ENCODE measurements at places on chromosomes 1 and 21. TPM values are rescaled to one million over a fixed set of nuclear protein-coding genes. Genes with fewer than 3 reads are reported as not detected.

RAB42 gene
- not detected for polyA plus RNA-seq

LRRC53 gene
- polyA plus RNA-seq, result not detected

GLIS1 gene
- not detected for polyA plus RNA-seq

AADACL3 gene
- polyA plus RNA-seq, result not detected

FAM151A gene
- polyA plus RNA-seq, result not detected

BSND gene
- not detected for polyA plus RNA-seq

SMCP gene
- polyA plus RNA-seq, result not detected

CA6 gene
- 0.36 TPM for polyA plus RNA-seq

NPPB gene
- polyA plus RNA-seq, result not detected

SYT14 gene
- not detected for polyA plus RNA-seq

CHAF1B gene
- 0.72 TPM for polyA plus RNA-seq

DNA sequence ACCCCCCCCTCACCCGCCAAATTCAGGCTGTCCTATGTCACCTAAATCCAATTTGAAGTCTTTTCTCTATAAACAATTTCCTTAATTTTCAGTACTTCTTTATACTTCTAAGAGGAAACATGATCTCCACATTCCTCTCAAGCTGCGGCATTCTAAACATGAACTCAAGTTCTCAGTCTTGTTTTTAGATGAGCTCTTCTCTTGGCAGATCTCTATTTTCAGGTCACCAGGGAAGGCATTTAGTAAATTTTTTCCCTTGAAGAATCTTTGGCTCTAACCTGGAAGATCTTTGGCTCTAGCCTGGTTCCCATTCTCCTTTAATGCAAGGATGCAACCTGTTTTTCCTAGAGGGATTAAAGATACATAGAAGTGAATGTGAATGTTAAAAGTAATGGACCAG, 193.4 kb downstream of the ATG4C start:
- H3K36me3 ChIP-seq, result no peaks in the 10 kb centered on the region
- H3K27me3 ChIP-seq, result no peaks in the 10 kb centered on the region
- no peak for DNase-seq
- no peak overlapping the region for H3K27ac ChIP-seq

- no peak overlapping the region for H3K27ac ChIP-seq
- no peaks in the 10 kb centered on the region for H3K36me3 ChIP-seq
- peaks cover 27% of the 10 kb centered on the region for H3K4me1 ChIP-seq
- peak; percentile 31 for DNase-seq
- H3K4me3 ChIP-seq, result no peak overlapping the region
- peaks cover 8% of the 10 kb centered on the region for H3K27me3 ChIP-seq
These were observed 12.9 kb upstream of the EPHA2 start for GRCh38 chr1:16168622-16169360.

GRCh38 chr1:50779801-50780200, 180.3 kb downstream of the FAF1 start:
- peak overlapping the region; percentile 31 for H3K27ac ChIP-seq
- peak; percentile 60 for DNase-seq
- peaks cover 8% of the 10 kb centered on the region for H3K4me1 ChIP-seq
- H3K4me3 ChIP-seq, result no peak overlapping the region
- H3K27me3 ChIP-seq, result no peaks in the 10 kb centered on the region

- H3K4me1 ChIP-seq, result no peaks in the 10 kb centered on the region
- H3K4me3 ChIP-seq, result no peak overlapping the region
- no peaks in the 10 kb centered on the region for H3K36me3 ChIP-seq
- DNase-seq, result no peak
- H3K27me3 ChIP-seq, result peaks cover 9% of the 10 kb centered on the region
These were observed 33.5 kb downstream of the EPHA2 start for GRCh38 chr1:16122350-16122881.

- peak; percentile 53 for DNase-seq
- no peak overlapping the region for H3K4me3 ChIP-seq
- H3K36me3 ChIP-seq, result no peaks in the 10 kb centered on the region
These were observed 418.6 kb downstream of the MRPL39 start for GRCh38 chr21:25188677-25189079.

- DNase-seq, result no peak
- no peaks in the 10 kb centered on the region for H3K27me3 ChIP-seq
- H3K36me3 ChIP-seq, result no peaks in the 10 kb centered on the region
These were observed 59.4 kb upstream of the IFI44L start for GRCh38 chr1:78560811-78561210.

- no peak overlapping the region for H3K27ac ChIP-seq
- DNase-seq, result no peak
- no peaks in the 10 kb centered on the region for H3K4me1 ChIP-seq
- no peak overlapping the region for H3K4me3 ChIP-seq
- no peaks in the 10 kb centered on the region for H3K36me3 ChIP-seq
These were observed 99.1 kb downstream of the MT1HL1 start for GRCh38 chr1:236904892-236905741.

- no peaks in the 10 kb centered on the region for H3K27me3 ChIP-seq
- DNase-seq, result no peak
- H3K36me3 ChIP-seq, result no peaks in the 10 kb centered on the region
- no peak overlapping the region for H3K4me3 ChIP-seq
These were observed 24.4 kb downstream of the SLC45A1 start for GRCh38 chr1:8342325-8342724.

DNA sequence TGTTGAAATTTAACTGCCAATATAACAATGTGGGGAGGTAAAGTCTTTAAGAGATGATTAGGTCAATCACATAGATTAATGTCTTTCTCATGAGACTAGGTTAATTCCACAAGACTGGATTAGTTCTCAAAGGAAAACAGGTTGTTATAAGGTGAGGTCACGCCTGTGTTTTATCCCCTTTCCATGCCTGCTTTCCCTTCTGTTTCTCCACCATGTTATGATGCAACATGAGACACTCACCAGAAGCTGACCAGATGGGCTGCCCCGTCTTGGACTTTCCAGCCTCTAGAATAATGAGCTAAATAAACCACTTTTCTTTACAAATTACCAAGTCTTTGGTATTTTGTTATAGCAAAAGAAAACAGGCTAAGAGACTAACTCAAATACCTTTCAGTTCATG, 70.8 kb downstream of the DDAH1 start:
- DNase-seq, result no peak
- no peaks in the 10 kb centered on the region for H3K36me3 ChIP-seq
- no peak overlapping the region for H3K27ac ChIP-seq
- no peak overlapping the region for H3K4me3 ChIP-seq
- no peaks in the 10 kb centered on the region for H3K4me1 ChIP-seq

DNA sequence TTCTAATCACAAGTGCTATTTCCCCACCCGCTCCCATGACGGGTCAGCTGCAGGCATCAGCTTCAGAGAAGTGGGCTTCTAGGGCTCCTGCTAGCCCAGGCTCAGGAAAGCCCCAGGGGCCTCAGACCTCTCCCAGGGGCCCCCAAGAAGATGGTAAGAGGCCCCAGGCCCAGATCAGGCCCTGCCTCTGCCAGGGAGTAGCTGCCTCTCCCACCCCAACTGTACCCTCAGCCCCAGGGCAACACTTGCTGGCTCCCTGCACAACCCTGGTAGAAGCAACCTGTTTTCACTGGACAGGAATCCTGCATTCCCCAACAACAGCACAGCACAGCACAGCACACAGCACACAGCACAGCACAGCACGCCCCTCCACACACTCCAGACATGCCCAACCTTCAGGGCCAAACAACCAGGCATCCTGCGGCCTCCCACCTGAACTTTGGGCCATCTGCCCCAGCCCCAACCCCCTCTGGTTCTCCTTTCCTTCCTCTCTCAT, 6.5 kb downstream of the BLACAT1 start:
- H3K4me3 ChIP-seq, result no peak overlapping the region
- H3K27ac ChIP-seq, result no peak overlapping the region
- peaks cover 32% of the 10 kb centered on the region for H3K27me3 ChIP-seq
- no peaks in the 10 kb centered on the region for H3K36me3 ChIP-seq

DNA sequence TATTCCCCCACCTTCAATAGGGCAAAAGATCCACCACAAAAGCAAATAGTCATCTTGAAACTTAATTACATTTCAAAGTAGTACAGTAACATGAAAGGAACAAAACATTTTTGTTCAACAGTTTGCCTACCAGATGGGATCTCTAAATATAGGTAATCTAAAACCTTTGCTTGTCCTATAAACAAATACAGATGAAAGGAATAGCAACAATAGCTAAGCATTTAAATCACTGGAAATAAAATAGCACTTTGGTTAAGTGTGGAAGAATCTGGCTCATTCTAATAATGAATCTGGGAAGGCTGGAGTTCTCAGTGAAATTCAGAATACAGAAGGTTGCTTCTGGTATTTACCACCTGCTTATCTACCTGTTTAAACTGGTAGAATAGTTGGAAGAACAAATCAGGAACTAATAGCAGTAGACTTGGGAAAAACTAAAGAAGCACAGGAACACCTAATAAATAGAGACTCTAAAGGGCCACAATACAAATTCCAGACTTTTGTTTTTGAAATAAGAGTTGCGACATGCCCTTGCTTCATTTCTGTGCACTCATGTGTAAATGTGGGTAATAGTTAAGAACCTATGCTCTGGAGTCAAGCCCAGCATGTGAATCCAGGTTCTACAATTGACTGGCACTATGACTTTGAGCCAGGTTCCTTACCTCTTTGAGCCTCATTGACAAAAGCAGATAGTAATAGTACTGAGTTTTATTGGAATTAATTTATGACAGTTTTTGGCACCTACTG, 2.3 kb upstream of the LYPLAL1 start:
- H3K36me3 ChIP-seq, result no peaks in the 10 kb centered on the region
- H3K4me3 ChIP-seq, result no peak overlapping the region
- DNase-seq, result no peak
- no peak overlapping the region for H3K27ac ChIP-seq

DNA sequence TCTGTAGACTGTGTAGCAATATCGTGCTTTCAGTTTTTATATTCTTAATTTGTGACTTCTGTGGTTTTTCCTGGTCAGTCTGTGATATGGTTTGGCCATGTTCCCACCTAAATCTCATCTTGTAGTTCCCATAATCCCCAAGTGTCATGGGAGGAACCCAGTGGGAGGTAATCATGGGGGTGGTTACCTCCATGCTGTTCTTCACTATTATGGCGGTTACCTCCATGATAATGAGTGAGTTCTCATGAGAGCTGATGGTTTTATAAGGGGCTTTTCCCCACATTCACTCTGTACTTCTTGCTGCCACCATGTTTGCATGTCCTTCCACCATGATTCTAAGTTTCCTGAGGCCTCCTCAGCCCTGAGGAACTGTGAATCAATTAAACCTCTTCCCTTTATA, 169.8 kb downstream of the LEPR start:
- no peak for DNase-seq
- no peak overlapping the region for H3K4me3 ChIP-seq
- H3K4me1 ChIP-seq, result no peaks in the 10 kb centered on the region
- H3K36me3 ChIP-seq, result no peaks in the 10 kb centered on the region

GRCh38 chr1:44276901-44277300, 63.6 kb downstream of the DMAP1 start:
- H3K36me3 ChIP-seq, result no peaks in the 10 kb centered on the region
- no peak for DNase-seq
- peaks cover 13% of the 10 kb centered on the region for H3K4me1 ChIP-seq
- H3K4me3 ChIP-seq, result no peak overlapping the region
- H3K27me3 ChIP-seq, result no peaks in the 10 kb centered on the region
- H3K27ac ChIP-seq, result no peak overlapping the region

- no peak overlapping the region for H3K4me3 ChIP-seq
- H3K27ac ChIP-seq, result no peak overlapping the region
These were observed 34.5 kb upstream of the NIBAN1 start for GRCh38 chr1:185008838-185009237.

DNA sequence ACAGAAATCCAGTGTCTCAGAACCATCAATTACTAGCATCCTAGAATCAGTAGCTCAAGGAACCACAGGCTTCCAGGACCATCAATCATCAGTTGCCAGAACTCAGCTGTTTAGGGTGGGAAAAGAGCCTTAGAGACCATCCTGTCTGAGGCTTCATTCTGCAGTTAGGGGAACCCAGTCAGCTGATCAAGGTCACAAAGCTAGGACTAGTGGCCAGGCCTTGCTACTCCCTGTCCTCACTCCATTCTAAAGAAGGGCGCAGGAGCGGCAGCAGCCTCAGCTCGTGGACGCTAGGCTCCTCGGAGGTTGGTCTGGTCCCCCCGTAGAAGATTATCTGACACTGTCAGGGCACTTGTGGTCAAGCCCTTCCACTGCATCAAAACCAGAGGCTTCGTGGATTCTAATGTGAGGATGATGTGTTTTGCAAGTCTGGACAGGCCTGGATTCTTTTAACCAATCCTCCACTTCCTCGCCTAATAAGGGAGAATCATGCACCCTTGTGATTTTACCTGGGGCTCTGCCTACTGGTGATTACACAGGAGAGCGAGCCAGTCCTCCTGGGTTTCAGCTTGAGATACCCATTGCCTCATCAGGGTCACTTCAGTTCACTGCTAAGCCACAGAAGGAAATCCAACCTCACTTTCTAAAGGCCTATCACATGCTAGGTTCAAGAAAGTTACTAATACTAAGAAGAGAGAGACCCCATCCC, 41.7 kb upstream of the IFFO2 start:
- DNase-seq, result no peak
- no peak overlapping the region for H3K4me3 ChIP-seq
- H3K27ac ChIP-seq, result no peak overlapping the region
- H3K4me1 ChIP-seq, result no peaks in the 10 kb centered on the region
- no peaks in the 10 kb centered on the region for H3K36me3 ChIP-seq
- H3K27me3 ChIP-seq, result no peaks in the 10 kb centered on the region

DNA sequence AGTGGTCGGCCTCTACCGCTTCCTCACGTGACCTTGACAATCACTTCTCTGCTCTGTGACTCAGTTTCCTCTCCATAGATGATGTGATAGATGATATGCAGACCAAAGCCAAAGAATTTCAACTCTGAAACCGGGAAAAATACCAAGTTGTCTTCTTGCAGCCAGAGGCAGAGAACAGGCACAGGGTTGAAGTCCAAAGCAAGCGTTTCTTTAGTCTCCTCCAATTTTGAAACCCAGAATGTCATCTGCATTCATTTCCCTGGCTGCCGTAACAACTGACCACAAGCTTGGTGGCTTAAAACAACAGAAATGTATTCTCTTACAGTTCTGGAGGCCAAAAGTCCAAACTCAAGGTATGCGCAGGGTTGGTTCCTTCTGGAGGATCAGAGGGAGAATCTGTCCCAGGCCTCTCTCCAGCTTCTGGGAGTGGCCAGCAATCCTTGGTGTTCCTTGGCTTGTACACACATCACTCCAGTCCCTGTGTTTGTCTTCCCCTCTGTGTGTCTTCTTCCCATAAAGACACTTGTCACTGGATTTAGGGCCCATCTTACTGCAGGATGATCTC, 30.3 kb upstream of the H6PD start:
- peaks cover 15% of the 10 kb centered on the region for H3K4me1 ChIP-seq
- no peak for DNase-seq
- peaks cover 28% of the 10 kb centered on the region for H3K27me3 ChIP-seq
- H3K4me3 ChIP-seq, result no peak overlapping the region
- no peak overlapping the region for H3K27ac ChIP-seq

DNA sequence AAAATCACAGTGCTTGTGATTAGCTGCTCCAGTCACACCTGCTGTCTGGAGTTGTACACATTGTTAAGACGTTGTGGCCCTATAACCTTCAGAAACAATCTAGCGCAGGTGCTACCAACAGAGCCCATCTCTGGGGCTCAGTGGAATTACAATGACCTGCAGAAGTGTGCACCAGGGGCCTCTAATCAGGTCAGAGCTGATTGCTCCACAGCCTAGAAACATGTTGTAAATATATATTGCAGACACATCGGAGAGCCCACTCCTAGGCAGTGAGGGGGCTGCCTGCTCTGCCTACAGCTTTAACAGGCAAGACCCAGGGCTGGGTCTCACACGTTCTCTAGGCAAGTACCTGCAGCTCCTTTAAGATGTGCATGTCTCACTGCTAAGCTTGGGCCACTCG, 302.0 kb downstream of the SIPA1L2 start:
- DNase-seq, result no peak
- H3K4me3 ChIP-seq, result no peak overlapping the region
- H3K27me3 ChIP-seq, result no peaks in the 10 kb centered on the region
- no peaks in the 10 kb centered on the region for H3K4me1 ChIP-seq
